ENCODE measurements at places on chromosomes 6 and 20.

DNA sequence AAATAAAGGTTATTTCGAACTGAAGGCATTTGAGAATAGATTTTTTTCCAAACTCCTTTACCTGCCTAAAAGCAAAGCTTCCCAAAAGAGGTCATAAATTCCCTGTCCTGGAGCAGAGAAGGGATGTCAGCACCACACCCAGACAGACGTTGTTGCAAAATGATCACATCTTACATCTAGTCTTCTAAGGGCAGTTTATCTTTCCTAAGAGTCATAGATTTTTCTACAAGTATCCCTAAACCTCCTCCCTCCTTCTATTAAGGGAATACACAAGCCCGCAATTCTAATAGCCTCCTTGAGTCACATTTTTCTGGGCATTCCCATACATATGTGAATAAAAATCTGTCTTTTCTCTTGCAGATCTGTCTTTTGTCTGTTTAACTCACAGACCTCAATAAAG is 20.6 kb upstream of the AKAP12 start:
- DNase-seq: no peak

- no peak for DNase-seq
These were observed 1.3 kb downstream of the RRAGD start for GRCh38 chr6:89410788-89411144.

DNA sequence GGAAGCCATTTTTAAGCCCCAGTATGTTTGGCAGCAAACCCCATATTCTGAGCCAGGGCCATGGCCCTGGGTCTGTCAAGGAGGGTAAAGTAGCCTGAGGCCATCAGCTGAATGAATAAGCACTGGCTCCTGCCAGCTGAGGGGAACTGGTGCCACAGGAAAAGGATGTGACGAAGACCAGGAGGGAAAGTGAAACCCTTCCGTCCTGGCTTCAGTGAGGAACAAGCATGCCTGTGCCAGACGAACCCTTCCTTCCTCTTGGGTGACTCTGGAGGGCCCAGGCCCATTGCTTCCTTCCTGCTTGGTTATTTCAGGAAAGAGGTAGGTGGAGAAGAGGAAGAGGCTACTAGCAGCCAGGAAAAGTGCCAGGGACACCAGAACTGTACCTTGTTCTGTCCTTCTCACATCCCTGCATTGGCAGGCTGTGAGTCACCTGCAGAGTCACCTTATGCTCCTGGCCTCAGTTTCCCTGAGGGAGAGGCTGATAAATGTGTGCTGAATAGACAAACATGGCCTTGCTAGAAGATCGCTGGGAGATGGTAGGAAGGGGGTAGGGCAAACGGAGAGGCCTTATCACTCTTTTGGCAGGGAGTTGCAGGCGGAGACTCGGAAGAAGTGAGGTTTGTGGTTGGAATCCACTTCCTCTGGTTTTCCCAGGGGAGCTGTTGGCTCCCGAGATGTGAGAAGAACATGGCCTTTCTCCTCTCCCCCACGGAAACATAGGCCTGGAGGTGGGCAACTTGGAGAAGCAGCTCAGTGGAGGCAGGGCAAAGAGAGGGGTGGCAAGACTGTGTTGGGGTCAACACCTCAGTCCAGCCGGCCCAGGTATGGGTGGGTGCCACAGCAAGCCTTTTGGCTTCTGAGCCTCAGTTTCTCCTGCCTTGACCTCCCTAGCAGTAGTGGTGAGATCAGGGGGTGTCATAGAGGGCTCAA is 37.4 kb downstream of the COX4I2 start:
- DNase-seq: peak; percentile 80

GRCh38 chr6:159654483-159655098 is 38.5 kb downstream of the SOD2 start:
- peak; percentile 63 for DNase-seq

DNA sequence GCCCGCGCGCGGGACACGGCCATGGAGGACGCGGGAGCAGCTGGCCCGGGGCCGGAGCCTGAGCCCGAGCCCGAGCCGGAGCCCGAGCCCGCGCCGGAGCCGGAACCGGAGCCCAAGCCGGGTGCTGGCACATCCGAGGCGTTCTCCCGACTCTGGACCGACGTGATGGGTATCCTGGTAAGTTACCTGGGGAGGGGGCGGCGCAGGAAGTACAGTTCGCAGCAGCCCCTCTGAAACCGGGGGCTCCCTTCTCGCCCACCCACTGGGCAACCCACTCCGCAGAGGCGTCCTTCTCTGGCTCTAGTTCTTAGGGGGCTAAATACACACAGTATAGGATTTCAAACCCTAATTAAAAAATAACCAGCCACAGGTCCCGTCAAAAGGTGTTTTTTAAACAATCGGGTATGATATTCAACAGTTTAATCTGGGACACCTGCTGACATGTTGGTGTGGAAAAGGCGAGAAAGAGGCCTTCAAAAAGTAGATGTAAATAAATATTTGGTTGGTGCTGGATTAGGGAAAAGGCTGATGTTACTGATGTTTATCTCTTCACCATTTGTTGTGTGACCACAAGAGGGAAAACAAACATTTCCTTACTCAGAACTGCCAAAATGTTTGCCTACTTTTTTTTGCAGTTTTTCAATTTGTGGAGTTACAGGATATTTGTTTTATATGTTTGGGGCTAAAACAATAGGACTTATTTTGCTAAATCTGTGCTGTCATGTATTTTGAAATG is 577 bp downstream of the SASH1 start:
- no peak for DNase-seq
